ENCODE measurements at places on chromosomes 11 and 22.

- DNase-seq: no peak
Observed at GRCh38 chr11:122910775-122911174, 28.2 kb downstream of the JHY start.

GRCh38 chr22:26804911-26805539 lies 147.6 kb downstream of the MIAT start:
- no peak for DNase-seq

DNA sequence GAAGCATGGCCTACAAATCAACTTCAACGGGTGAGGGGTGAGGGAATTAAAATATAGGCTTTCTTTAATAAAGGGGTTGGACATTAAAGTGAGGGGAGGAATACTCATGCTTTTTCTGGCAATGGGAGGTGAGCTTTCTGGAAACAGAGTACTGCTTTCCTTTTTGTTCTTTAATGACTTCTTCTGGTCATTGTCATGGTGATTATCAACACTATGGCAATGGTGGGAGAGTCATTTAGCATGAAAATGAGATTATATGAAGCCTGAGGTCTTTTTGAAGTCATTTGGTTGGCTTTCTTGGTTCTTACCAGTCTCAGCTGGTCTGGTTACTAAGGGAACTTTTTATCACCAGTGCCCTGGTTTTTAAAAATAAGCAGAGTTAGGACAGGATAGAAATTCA lies 475.8 kb upstream of the LRRC4C start:
- no peak for DNase-seq

DNA sequence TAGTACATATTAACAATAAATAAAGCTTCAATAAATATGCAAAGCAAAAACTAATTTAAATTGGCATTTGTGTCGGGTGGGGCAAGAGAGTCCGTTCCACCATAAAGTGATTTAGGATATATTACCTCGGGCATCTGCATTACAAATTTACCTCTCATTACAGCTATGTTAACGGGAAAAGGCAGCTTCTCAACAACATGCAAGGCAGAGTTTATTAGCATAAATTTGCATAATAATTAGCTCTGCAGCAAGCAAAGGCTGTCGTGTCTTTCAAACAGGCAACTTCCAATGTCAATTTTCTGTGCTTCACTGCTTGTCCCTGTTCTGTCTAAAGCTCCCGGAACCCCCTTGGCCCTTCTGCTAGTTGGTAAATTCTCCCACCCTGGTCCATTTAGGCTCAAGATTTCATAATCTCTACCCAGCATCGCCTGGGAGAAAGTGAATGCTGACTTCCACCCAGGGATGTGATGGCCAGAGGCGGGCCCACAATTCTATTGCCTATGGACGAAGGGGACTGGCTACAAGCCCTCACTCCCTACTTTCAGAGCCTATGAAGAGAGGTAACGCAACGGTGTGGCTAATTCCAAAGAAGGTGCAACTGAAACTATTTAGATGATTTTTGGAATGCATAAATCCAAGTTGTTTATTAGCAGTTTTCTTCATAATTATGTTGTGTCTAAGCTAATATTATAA lies 462.1 kb downstream of the OPCML start:
- no peak for DNase-seq

DNA sequence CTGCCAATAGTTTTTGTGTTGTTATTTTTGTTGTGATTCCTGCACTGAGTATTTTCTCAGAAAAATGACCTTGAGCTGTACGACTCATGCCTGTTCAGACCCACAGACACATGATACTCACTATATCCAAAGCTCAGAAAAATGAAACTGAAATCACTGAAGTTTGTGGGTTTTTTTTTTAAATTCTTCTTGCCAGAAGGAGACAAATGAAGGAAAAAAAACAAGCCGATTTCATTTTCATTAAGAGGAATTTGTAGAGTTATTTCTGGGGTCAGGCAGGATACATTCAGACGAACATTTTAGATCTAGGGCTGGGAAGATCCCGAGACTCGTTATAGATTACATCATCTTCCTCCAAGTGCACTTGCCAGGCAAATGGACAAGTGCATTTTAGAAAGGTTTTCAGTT lies 60.4 kb downstream of the BMAL1 start:
- DNase-seq: no peak

GRCh38 chr11:61027141-61027840 lies 55.8 kb downstream of the CD6 start:
- no peak for DNase-seq

GRCh38 chr22:31947296-31947695 lies 3.0 kb downstream of the YWHAH start:
- no peak for DNase-seq

DNA sequence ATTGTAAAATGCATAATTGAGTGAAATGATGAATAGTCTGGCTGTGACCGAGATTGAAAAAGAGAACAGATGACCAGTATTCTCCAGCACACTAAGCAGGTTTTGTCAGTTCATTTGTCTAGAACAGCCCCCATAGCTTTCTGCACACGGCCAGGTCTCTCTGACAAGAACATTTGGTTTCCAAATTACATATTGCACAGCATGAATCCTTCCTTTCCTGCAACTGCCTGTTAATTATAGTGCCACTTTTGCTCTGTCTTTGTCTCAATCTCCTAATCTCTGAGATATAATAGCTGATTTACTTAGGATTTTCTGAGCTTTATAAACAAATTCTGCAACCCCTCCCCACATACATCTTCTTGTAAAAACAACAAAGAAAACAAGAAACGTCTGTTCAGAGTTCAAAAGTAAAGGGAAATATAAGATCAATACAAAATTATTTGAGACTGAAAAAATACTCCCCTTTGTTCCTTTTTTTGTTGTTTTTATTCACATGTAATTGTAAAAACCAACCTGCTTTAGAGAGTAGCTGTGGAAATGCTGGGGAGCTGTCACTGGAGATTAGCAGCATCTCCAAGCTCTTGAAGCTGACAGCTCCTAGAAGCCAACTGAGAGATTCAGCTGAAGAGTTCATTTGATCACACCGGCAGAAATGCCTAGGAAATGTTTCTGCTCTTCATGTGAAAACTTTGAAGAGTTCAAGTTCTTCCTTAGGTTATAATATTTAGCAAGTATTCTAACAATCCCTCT lies 998.1 kb downstream of the DLG2 start:
- DNase-seq: peak; percentile 42

DNA sequence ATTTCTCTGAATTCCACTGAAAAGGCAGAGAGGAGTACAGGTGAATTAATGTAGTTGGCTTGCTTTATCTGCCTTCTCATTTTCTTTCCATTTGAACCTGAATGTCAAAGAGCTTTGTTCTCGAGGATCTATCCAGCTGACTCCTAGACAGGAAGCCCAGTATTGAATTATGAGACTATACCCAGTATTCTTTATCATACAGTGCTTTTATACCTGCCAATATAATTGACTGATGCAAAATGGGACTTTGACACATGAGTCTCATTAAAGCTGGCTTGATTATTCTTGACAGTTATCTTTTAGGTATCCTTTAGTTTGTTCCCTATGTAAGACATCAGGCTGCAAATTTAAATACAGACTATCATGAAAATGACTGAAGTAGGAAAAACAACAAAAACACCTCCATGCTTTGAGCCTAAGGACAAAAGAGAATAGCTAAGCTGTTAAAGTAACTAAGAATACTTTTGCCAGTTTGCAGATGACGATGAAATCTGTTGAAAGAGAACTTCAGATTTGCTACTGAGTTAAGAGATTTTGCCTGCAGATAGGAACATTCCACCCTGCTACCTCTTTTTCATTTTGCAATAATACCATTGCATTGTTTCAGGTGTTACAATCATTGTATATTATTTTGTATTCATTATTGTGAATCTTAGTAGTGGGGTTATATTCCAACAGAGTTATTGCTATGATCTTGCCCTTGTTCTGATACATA lies 117.1 kb downstream of the ENTHD1 start:
- DNase-seq: no peak

DNA sequence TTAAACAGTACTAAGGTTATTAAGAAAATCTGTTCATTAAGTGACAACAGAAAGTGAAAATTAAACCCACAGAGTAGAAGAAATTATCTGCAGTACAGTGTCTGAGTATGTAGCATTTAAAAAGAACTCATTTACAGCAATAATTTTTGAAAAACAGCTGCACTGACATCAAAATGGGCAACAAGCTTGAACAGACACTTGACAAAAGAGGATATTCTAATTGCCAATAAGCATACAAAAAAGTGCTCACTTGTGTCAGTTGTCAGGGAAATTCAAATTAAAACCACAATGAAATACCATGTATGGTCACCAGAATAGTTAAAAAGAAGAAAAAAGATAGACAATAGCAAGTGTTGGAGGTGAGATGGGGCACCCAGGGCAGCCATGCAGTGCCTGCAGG lies 93.3 kb upstream of the LINC01488 start:
- no peak for DNase-seq

- peak; percentile 82 for DNase-seq
Observed at GRCh38 chr11:103546236-103546635, 437.0 kb downstream of the DYNC2H1 start.

- DNase-seq: no peak
Observed at GRCh38 chr11:93843906-93844305, 6.5 kb downstream of the VSTM5 start.

- no peak for DNase-seq
Observed at GRCh38 chr22:19457828-19458428, 10.4 kb upstream of the C22orf39 start.

DNA sequence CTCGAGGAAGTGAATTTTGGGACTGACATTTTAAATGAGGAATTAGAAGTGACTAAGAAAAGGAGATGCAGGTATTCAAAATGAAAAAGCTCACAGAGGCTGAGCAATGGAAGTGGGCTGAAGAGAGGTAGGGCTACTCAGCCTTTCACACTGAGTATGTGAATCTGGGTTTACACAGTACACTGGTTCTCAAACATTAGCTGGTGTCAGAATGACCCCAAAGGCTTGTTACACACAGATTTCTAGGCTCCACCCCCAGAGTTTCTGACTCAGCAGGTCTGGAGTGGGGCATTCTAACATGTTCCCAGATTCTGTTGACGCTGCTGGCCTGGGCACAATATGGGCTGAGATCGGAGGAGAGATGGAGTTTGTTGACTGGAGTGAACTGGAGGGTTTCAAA lies 32.8 kb downstream of the CADM1 start:
- no peak for DNase-seq

GRCh38 chr11:20839231-20839630 lies 169.8 kb downstream of the NELL1 start:
- DNase-seq: no peak

GRCh38 chr11:14125529-14125928 lies 163.0 kb downstream of the SPON1 start:
- no peak for DNase-seq

DNA sequence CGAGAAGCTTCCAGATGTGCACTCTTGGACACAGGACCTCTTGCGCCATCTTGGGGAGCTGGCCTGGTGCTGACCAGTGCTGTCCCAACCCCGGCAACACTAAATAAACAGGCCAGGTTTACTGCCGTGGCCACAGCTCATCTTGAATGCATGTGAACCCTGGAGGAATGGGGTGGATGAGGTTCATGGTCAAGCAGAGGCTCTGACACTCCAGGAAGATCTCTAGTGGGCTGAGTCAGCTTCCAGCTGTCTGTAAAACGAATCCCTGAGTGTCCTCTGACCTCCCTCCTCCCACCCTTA lies 51.8 kb downstream of the ALX4 start:
- no peak for DNase-seq

GRCh38 chr11:69799582-69799981 lies 19.6 kb downstream of the FGF3 start:
- DNase-seq: no peak

- DNase-seq: no peak
Observed at GRCh38 chr11:65363770-65364169, 9.2 kb downstream of the TIGD3 start.

DNA sequence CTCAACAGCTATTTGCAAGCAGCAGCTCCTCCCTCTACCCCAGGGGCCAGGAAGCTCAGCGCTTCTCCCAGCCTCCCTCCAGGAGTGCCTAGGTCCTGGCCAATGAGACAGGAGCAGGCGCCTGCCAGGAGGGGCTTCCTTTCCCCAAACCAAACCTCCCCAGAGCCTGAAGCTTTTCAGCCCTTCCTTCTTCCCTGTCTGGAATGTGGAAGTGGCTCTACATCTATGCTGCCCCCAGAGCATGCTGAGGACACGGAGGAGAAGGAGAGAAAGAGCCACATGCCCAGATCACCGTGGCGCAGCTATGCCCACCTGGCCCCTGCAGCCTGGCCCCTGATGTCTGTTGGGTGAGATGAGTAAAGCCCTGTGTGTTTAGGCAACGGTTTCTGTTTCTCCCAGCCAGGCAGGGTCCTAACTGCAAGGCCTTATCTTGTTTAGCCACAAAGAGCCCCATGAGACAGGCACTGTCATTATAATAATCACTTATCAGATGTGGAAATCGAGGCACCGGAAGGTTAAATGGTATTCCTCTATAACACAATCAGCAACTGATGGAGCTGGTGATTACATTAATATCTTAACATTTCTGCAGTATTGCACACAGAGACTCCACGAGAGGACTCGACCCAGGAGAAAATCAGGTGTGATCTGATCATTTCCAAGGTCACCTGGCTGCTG lies 315.8 kb downstream of the CTTN start:
- DNase-seq: no peak

- DNase-seq: no peak
Observed at GRCh38 chr11:2511421-2512369, 66.9 kb downstream of the KCNQ1 start.

- DNase-seq: no peak
Observed at GRCh38 chr11:7576726-7577290, 63.0 kb downstream of the PPFIBP2 start.

DNA sequence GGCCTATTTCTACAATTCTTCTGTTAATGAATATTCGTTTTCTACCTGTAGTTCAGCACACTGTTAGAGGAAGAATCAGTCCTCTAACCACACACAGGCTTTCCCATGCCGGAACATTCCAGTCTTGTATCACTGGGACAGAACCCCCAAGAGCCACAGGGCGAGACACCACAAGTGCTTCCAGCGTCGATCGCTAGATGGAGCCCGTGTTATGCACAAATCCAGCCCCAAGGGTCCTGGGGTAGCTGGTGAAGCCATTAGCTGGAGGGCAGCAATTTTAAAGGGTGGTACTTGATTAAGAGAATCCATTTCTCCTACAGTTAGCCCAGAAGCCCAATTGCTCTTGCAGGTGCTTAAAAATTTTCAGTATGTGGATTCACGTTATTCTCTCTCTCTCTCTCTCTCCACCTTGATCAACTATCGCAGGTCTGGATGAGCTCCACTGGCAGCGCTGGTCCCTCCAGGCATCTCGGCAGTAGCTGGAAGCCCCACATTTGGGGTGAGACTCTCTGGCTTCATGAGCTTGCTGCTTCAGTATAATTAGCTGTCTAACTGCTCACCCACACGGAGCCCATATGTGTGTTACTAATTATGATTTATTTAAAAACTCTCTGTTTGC lies 148.2 kb upstream of the SNX19 start:
- DNase-seq: no peak

DNA sequence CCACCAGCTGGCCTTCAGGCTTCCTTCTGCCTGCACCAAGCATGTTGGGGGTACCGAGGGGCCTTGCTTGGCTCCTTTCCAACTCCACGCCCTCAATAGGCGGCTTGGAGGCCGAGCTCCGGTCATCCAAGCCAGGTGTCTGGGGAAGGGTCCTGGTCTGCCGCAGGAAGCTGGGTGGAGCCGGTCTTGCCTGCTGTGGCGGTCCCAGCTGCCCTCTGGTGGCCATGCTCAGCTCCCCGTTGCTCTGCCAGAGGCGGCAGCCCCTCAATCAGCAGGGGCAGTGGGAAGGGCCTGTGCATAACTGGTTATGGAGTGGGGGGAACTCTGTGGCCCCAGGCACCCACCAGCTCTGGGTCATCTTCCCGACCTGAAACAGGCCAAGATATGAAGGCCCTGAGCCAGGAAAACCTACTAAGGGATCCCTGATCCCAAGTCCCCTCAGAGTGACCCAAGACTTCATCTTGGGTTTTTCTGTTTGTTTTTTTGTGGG lies 3.2 kb downstream of the ARVCF start:
- DNase-seq: no peak
